Stimulated activated CD8-positive, alpha-beta memory T cell treated with anti-CD3 and anti-CD28 coated beads, Interleukin-7, amount 100 ng/mL, for 1 hour (primary cell): ENCODE measurements at places on chromosomes 11 and 22.

- no peak for DNase-seq
Observed at GRCh38 chr22:37639070-37639760, at the start of gene SH3BP1. SH3BP1 (plus strand) TSS chr22:37639669; CDS start chr22:37639788, 119 bp downstream.

DNA sequence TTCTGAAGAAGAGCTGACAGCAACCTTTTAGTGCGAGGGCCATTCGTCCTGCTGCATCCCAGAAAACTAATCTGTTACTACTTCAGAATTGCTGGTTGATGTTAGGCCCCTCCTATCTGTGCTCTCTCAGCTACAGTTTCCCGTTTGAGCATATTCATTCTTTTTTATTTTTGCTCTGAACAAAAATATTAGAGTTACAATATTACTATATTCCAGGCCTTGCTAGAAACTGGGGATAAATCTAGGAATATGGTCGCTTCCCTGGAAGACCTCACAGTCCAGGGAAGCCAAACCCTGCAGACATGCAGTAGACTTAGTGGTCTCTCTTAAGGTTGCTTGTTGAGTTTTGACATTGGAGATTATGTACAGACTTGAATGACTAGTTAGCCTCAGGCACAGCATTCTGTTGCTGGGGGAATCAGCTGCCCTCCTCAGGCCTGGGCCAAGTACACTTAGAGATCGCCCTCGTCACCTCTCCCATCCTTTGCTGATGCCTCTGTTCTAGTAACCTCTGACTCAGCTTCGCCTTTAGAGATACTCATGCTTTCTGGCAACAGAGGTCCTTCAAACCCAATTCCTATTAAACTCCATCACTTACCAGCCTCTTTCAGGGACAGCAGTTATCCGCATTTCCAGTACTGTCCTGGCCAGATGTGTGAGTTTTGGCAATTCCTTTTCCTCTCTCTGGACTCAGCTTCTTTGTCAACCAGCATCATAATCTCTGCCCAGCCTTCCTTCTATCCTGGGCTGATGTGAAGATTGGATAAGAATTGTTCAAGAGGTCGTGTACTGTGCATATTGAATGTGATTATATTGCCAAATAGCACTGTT is 698 bp upstream of the ANAPC15 start:
- DNase-seq = no peak

GRCh38 chr11:101996111-101996510 is 51.1 kb upstream of the CFAP300 start:
- no peak for DNase-seq

GRCh38 chr11:57482782-57483561 is 22.6 kb downstream of the RTN4RL2 start:
- DNase-seq = no peak

DNA sequence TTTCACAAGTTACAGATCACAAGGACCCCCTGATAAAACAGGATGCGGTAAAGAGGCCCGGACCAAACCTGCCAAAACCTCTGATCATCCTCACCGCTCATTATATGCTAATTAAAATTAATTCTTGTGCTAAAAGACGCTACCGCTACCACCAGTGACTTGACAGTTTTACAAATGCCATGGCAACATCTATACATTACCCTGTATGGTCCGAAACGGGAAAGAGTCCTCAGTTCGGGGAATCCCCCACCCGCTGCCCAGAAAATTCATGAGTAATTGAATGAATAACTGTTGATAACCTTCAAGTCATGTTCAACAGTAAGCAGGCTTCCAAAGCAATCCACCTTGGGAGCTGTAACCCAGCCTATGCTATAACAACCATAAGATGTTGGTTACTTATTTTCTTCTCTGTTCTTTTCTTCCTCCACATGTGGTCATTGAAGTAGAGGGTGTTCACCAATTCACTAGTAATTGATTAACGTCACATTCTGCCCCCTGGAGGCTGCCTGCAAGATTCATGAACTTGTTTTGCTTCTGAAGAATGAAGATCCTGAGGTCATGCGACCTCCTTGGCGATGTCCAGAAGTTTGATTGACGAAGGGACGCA is 20.6 kb downstream of the APOBEC3H start:
- peak; percentile 37 for DNase-seq

DNA sequence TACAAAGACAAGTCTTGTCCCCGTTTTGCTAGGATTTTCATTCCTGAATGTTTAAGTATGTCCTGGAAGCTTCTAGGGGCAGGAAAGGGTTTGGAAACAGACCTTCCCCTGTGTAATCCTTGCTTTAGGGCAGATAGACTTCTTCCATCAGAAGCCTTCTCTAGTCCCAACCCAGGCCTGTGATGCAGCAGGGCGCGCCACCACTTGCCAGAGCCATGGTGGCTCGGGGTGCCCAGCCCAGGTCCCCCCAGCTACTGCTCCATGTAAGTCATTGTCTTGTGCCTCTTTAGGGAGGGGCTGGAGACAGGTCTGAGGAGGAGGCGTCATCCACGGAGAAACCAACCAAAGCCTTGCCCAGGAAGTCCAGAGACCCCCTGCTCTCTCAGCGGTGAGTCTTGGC is 4.3 kb downstream of the NOL12 start:
- no peak for DNase-seq

GRCh38 chr11:78161962-78162371 is 22.5 kb upstream of the ALG8 start:
- DNase-seq = no peak

DNA sequence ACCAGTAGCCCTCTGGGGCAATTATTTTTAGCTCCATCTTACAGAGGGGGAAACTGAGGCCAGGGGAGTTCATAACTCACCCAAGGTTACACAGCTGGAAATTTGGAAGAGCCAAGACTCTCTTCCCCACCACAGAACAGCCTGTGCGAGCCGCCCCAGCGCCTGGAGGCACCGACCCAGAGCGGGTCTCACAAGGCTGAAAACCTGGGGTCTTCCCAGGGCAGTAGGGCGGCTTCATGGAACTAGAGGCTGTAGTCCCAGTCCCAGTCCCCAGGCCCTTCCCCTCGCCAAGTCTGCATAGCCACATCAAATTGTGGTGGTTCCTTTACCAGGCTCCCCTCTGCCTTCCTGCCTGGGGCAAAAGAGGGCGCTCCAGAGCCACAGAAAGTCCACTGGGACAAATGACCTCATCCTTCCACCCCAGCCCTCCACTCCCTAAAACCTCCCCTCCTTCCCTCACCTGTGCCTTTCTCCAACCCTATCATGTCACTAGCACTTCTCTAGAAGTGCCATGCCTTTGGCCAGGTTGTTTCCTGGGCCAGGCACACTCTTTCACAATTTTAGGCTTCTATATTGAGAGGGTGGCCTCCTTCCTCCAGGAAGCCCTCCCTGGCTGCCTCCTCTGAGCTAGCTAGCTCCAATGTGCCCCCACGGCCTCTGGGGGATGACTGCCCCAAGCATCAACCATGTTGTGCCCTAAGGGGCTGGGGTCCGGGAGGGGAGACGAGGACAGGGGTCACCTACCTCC is 15.2 kb upstream of the CDC42EP1 start:
- no peak for DNase-seq

DNA sequence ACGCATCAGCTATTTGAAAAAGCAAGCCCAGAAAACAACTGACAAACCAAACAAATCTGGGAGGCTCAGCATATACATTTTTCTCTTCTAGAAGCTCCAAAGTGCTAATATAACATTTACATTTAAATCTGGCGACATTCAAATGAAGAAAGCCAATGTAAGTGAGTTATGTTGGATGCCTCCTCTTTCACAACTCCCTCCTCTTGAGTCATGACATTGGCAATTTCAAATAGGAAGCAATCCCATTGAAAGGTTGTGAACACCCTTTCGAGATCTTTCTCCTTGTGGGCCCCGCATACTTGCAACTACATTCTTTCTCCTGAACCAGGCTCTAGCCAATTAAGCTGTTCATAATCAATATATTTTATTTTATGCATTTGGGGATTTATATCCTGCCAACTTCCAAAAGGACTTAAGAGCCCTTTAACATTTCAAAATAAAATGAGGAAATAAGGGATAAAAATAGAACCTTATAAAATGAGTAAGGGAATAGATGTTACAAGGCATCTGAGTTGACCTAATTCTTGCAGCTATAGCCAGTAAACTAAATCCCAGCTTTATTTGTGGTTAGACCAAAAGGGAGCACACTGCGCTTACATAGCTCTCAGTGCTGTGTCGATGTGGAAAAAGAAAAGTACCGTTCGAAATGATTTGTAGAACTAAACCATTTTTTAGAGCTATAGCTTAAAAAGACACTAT is 129.5 kb upstream of the SESN3 start:
- DNase-seq = no peak

GRCh38 chr11:3913921-3914320 is 58.5 kb downstream of the STIM1 start:
- DNase-seq = no peak

DNA sequence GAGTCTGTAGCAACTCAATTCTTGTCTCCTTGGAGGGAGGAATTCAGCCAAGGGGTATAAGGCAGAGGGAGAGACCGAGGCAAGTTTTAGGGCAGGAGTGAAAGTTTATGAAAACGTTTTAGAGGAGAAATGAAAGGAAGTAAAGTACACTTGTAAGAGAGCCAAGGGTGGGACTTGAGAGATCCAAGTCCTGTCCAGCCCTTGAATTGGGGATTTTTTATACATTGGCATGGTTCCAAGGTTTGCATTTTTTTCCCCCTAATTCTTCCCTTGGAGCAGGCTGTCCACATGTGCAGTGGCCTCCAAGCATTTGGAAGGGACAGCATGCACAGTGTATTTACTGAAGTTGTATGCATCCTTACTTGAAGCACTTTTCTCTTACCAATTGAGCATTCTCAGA is 192.1 kb downstream of the LUZP2 start:
- no peak for DNase-seq

GRCh38 chr11:128180441-128181087 is 406.8 kb downstream of the ETS1 start:
- no peak for DNase-seq

- no peak for DNase-seq
Observed at GRCh38 chr11:12150831-12151382, 40.5 kb downstream of the MICAL2 start.

DNA sequence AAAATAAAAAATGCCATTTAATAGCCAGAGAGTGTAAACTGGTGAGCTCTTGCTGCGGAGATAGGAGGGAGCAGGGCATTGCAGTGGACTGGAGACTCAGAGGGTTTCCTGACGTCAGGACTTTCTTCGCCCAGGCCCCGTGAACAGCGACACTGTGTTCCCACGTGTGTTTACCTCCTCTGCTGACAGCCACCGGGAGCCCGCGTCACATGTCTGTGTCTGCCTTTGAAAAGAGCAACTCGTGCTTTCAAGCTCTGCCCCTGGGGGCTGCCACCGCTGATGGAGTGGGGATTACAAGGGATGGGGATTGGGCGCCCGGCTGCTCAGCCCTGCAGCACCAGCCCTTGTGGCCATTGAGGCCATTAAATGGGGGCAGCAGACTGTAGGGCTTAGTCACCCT is 3.3 kb downstream of the TANGO2 start:
- DNase-seq = no peak

GRCh38 chr11:117444711-117445658 is 117.3 kb downstream of the CEP164 start:
- no peak for DNase-seq

GRCh38 chr11:117931971-117932370 is 2.8 kb upstream of the TMPRSS13 start:
- DNase-seq = no peak

DNA sequence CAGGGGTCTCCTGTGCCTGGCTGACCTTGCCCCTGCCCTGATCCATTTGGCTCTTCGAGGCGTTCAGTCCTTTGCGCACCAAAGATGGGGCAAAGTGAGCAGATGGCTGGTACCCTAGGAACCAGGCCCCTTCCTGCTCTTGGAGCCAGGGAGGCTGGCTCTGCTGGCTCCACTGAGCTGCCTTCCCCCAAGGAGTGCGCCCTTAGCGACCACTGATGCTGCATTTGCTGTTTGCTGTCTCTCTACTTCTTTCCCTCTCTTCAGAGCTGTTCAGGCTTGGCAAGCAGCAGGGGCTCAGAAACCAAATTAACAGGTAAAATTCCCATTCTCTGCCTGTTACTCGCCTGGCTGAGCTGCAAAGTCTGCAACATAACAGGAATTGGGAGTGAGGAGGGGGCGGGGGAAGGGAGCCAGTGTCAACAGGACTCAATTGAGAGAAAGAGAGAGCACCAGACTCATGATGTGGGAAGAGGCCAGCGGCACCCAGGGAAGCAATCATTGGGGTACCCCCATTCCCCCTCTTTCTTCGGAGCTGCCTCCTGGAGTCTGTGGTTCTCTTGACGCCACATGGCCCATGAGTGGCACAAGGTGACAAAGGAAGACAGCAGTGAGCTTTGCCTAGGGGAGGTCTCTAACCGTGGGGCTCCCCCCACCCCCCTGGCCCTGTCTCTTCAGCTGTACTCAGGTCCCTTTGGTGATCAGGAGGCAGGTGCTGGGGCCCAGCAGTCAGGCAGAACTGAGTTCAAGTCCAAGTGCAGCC is 102.3 kb downstream of the TP53I11 start:
- no peak for DNase-seq

DNA sequence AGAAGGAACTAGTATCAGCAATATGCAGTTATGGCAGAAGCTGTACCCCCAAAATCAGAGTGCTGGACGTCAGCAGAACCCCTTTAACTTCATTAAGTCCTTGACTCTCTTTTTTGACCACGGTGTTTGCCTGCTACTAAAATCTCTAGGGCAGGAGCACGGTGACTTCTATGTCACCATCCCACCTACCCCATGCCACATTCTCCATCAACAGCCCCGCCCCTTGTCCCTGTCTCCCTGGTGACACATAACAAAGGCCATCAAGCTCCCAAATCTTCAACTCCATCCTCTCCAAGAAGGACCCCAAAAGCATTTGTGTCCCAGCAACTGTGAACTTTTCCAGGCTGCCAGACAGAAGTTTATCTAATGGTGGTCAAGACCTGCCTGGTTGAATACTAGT is 894 bp downstream of the ADA2 start:
- no peak for DNase-seq

GRCh38 chr22:42256930-42257329 is 13.5 kb downstream of the TCF20 start:
- DNase-seq = no peak

DNA sequence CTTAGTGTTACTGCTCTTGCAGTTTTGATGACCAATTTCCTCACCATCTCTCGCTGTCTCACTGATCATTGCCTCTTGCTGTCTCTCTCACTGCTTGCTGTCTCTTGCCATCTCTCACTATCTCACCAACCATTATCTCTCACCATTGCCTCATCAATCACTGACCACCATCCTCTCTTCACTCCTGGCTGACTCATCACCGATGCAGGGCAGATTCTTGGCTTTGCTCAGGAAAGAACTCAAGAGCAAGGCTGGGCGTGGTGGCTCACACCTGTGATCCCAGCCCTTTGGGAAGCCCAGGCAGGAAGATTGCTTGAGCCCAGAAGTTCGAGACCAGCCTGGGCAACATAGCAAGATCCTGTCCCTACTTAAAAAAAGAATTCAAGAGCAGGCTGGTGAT is 66.3 kb upstream of the SYN3 start:
- no peak for DNase-seq
